ENCODE measurements at places on chromosomes 5 and 9.

- peak; percentile 16 for DNase-seq
Measured at GRCh38 chr5:88833371-88834130, 49.4 kb downstream of the MEF2C start.

DNA sequence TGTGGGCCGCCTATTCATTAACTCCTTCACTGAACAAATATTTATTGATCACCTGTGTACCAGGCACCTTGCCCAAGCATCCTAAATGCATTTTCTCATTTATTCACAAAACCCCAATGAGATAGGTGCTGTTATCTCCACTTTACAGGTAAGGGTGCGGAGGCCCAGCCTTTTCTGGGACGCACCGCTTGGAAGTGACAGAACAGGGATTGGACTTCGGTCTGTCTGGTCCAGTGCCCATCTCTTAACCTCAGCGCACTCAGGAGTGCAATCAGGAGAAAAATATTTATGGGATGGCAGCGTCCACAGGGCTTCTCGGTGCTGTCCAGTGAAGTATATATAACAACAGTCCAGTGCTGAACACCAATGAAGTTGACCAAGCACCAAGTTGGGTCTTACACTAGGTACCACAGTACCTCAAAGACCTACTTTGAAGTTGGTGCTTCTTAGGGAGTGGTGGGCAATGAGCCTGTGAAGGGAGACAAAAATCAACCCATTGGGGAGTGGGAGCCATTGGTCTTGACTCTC lies 18.9 kb upstream of the GARNL3 start:
- DNase-seq: no peak

GRCh38 chr5:80064124-80064523 lies 29.0 kb downstream of the THBS4 start:
- DNase-seq: no peak

DNA sequence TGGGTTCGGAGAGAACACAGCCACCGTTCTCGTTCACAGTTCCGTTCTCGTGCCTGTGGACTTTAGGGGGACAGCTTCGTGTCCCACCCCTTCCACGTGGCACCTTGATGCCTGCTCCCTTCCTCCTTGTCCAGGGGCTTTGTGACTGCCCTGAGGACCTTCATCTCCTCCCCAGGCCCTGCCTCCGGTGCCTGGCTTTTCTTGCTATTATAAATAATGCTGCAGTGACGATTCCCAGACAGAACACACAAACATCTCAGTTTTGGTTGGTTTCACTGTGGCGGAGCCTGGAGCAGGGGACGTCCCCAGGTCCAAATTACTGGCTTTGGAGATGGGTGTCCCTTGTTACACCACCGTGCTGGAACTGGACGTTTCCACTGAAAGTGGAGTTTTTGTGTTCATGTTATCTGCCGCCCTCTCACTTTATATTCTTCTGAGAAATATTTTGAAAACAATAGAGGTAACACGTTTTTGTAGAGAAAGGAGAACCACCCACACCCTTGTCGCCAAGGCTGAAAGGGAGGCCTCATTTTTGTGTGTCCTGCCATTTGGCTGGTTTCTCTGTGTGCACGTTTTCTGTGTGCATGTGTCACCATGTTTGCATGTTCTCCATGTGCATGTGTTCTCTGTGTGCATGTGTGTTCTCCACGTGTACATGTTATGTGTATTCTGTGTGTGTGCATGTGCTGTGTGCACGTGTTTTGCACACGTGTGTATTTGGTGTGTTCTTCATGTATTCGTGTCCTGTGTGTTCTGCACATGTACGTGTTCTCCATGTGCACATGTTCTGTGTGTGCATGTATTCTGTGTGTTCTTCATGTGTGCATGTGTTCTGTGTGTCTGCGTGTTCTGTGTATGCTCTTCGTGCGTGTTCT lies 24.2 kb downstream of the WNK2 start:
- no peak for DNase-seq

- DNase-seq: no peak
Measured at GRCh38 chr9:15253197-15253596, 53.8 kb downstream of the TTC39B start.

GRCh38 chr5:178249191-178249989 lies 16.8 kb upstream of the PHYKPL start:
- no peak for DNase-seq

DNA sequence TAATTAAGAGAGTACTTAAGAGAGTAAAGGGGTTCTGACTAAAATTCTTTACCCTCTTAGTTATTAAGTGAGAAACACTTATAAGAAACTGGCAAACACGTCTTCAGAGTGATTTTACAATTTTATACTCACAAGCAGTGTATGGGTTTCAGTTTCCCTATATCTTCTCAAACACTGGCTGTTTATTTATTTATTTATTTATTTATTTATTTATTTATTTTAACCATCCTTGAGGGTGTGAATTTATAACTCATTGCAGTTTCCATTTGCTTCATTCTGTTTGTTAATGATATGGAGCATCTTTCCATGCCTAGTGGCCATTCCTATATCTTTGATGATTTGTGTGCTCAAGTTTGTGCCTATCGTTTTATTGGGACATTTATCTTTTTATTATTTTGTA lies 68.0 kb upstream of the SGCD start:
- no peak for DNase-seq

GRCh38 chr5:72956324-72957140 lies 691 bp downstream of the FCHO2 start:
- peak; percentile 7 for DNase-seq

Measured in stimulated activated CD8-positive, alpha-beta memory T cell treated with anti-CD3 and anti-CD28 coated beads, Interleukin-12 subunit alpha, Interleukin-12 subunit beta, amount 100 ng/mL, for 1 hour (primary cell).